ENCODE measurements at places on chromosomes 2 and 18.

GRCh38 chr18:78421392-78421791, 558.2 kb upstream of the SALL3 start:
- no peak for DNase-seq

DNA sequence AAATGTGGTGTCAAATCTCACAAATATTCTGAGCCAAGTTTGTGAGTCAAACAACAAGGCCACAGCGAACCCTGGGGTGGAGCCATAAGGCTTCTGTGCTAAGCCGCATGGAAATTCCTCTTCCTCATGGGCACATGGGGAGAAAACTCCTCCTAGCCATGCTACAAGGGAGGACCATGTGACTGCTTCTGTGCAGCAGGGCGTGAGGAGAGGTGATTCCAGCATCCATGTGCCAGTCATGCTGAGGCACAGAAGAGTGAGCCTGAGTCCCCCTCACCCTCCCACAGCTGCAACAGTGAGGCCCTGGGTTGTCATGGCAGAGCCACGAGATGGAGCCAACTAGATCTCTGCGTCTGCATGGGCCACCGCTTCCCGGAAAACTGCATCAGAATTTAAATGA, 488.8 kb upstream of the RAB6C start:
- no peak for DNase-seq

- no peak for DNase-seq
Observed at GRCh38 chr2:123419976-123420375, 605.1 kb upstream of the CNTNAP5 start.

GRCh38 chr2:235495373-235496238, 1.8 kb downstream of the AGAP1 start:
- no peak for DNase-seq

- DNase-seq: no peak
Observed at GRCh38 chr2:72834596-72834995, 8.8 kb upstream of the EXOC6B start.

DNA sequence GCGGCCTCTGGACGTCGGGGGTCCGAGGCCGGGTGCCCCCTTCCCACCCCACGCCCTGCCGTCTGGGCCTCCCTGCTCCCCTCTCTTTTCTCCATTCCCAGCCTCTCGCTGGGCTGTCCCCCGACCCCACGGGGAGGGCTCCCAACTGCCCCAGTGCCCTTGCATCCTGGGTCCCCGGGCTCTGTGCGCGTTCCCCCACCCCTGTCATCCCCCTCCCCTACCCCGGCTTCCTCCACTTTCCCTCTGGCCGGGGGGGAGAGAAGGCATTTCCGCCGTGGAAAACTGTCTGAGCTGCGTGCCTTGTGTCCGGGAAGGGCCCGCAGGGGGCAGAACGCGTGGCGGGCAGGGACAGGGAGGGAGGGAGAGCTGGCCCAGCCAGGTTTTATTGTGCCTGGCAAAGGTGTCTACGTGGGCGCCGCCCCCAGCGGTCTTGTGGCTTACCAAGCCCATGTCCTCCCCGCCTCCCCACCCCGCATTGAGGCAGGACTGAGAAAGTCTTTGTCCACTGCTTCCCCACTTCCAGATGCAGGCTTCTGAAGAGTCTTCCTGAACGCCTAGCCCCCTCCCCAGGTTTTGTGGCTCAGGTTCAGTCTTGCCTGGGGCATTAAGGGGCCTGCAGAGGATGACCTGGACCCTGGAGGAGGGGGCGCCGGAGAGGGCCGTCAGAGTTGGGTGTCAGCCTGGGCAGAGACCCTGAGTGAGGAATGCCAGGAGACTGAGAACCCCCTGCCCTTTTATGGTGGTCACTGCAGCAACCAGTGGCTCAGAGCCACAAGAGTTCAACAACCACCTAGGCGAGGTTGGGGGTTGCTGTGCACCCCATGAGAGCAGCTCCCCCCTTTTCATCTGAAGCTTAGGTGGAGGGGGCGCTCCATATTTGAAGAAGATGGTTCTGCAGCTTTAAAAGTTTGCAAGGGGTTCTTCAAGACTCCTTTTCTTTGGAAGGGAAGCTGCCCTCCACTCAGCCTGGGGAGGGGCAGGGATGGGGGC, 1.3 kb downstream of the ITM2C start:
- DNase-seq: peak; percentile 38

DNA sequence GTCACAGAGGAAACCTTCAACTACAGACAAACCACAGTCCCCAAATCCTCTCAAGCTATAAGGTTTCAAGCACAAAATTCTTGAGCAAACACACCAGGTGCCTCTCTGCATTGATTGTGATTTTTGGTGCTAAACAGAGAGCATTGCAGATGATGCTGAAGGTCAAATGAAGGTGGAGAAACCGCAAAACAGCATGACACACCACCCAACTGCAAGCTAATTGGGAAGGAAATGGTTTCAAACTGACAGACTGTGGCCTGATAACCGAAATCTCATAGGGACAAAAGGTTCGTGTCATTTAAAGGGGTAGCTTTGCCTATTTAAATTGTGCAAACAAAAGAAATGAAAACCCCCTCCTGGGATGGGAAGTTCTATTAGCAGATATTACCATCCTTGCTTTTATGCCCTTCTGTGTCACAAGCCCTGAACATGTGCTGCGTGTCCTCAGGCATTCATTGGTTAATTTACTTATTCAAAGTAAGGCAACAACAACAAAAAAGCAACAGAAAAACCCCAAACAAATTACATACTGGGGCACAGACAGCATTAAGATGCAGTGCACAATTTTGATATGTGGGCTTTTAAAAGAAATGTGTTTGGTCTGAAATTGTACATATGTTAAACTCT, 154.9 kb downstream of the AQP4 start:
- DNase-seq: no peak

- DNase-seq: no peak
Observed at GRCh38 chr18:55838319-55838718, 250.3 kb upstream of the TCF4 start.

GRCh38 chr18:31716362-31716761, 32.0 kb upstream of the B4GALT6 start:
- DNase-seq: no peak

- DNase-seq: peak; percentile 80
Observed at GRCh38 chr2:27123302-27124150, at the start of gene ABHD1. TSS of gene ABHD1 (plus strand) at chr2:27123815. CDS start at chr2:27123949, 134 bp downstream.

GRCh38 chr2:169709331-169709730, 15.1 kb downstream of the PHOSPHO2 start:
- DNase-seq: no peak

GRCh38 chr2:228507231-228507824, 325.8 kb upstream of the SPHKAP start:
- no peak for DNase-seq

DNA sequence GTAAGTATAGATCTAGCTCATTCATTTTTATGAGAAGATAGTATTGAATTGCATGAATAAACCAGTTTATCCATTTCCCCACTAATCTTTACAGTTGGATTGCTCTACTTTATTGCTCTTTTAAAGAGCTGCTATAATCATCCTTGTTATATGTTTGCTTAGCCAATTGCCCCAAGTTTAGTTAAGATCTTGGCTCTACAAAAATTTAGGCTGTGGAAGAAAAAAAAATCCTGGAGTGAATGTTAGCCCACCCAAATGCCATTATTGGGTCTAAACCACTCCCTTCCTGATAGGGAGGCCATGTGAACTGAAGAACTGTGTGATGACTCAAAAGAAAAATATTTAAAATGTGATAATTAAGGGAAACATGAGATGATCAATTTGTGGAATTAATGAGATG, 2.9 kb downstream of the ALS2 start:
- no peak for DNase-seq

- no peak for DNase-seq
Observed at GRCh38 chr2:31334311-31335026, 80.1 kb downstream of the XDH start.

DNA sequence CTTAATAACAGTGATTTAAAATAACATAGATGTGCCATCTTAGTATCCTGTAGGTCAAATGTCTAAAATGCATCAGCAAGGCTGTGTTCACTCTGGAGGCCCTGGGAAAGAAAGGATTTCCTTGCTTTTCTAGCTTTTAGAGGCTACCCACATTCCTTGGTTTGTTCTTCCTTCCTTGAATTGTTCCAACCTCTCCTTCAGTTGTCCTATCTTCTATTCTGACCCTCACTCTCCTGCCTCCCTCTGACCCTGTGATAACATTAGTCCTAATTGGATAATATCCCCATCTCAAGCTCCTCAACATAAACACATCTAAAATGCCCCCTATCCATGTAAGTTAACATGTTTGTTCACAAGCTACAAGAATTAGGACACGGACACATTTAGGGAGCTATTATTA, 733.5 kb downstream of the SOCS6 start:
- no peak for DNase-seq

DNA sequence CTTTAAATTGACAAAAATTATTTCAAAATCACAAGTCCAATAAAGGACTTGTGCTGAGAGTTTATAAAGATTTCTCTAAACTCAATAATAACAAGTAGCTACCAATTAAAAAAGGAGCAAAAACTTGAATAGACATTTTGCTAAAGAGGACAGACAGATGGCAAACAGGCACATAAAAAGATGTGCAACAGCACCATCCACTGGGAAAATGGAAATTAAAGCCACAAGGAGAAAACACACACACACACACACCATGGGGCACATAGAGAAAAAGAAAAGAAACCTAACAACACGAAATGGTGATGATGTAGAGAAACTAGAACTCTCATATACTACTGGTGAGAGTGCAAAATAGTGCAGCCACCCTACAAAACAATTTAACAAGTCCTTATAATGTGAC, 12.6 kb upstream of the SLC9A4 start:
- no peak for DNase-seq

DNA sequence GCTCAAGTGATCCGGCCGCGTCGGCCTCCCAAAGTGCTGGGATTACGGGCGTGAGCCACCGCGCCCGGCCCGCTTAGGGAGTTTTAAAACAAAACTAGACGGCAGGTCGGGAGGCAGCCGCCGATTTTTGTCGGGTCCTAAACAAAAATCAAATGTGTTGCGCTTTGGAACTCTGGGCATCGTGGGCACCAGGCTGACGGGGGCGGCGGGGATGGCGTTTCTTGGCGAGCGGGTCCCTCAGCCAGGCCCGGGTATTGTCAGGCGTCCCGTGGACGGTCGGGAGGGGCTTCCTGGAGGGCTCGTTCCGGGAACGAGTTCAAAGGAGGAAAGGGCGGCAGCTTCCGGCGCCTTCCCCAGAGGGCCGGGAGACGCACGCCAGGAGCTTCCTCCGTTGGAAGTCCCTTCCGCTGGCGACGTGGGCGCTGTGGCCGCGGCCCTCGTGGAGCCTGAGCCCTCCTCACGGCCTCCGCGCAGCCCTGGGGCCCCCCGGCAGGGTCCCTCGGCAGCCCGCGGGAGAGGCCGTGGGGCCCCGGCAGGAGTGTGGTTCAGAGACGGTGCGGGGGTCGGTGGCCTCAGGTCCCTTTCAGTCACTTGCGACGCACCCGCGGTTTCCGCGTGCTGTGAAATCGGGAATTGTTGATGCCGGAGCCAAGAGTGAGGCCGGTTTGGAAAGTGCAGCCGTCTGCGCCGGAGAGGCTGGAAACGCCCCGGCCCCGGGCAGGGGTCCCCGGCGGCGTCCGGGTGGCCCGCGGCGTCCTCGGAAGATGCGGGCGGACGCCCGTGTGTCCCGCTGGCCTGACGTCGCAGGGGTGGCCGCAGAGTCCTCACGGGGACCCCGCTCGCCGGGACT, 59.3 kb downstream of the EMILIN2 start:
- peak; percentile 44 for DNase-seq

- DNase-seq: no peak
Observed at GRCh38 chr2:204353823-204354222, 191.5 kb upstream of the PARD3B start.

- DNase-seq: no peak
Observed at GRCh38 chr18:63267975-63268721, 51.4 kb downstream of the BCL2 start.

GRCh38 chr2:184814421-184814820, 216.1 kb downstream of the ZNF804A start:
- no peak for DNase-seq

- no peak for DNase-seq
Observed at GRCh38 chr18:69250305-69251151, 150.2 kb upstream of the DOK6 start.
